ENCODE measurements at places on chromosomes 3 and 15.

GRCh38 chr3:121436074-121436473 lies 109.7 kb downstream of the POLQ start:
- DNase-seq: no peak

DNA sequence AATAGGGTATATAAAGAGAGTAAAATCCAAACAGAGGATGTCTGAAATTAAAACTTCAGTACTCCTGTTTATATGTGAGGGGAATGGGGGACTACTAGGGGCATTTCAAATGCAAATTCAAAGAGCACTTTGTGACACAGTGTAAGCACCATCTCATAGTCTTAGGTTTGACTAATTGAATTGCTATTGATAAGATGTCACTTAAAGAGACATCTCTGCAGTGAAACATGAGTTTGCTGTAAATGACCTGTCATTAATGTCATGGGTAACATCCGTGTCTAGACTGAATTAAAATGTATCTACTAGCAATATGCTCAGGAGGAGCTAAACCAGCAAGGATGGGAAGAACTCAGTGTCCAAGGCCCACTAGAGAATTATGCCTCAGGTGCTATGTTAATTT lies 41.0 kb downstream of the ROBO1 start:
- DNase-seq: no peak

GRCh38 chr3:19215427-19215826 lies 67.1 kb downstream of the KCNH8 start:
- DNase-seq: no peak

GRCh38 chr15:74262625-74263024 lies 26.5 kb downstream of the CCDC33 start:
- DNase-seq: no peak
